ENCODE measurements at places on chromosomes 12 and 14. TPM values are rescaled to one million over a fixed set of nuclear protein-coding genes. Genes with fewer than 3 reads are reported as not detected.

DNA sequence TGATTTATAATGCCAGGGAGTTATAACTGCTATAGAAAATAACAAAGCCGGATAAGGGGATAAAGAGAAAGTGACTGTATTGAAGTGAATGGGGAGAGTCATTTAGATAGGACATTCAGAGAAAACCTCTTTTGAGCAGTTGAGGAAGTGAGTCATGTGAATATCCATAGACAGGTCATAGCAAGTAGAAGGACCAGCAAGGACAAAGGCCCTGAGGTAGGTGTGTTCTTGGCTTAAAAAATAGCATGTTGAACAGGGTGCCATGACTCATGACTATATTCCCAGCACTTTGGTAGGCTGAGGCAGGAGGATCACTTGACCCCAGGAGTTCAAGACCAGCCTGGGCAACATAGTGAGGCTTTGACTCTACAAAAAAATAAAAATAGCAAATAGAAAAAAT lies 51.5 kb upstream of the RAP1B start:
- peak; percentile 93 for DNase-seq

DNA sequence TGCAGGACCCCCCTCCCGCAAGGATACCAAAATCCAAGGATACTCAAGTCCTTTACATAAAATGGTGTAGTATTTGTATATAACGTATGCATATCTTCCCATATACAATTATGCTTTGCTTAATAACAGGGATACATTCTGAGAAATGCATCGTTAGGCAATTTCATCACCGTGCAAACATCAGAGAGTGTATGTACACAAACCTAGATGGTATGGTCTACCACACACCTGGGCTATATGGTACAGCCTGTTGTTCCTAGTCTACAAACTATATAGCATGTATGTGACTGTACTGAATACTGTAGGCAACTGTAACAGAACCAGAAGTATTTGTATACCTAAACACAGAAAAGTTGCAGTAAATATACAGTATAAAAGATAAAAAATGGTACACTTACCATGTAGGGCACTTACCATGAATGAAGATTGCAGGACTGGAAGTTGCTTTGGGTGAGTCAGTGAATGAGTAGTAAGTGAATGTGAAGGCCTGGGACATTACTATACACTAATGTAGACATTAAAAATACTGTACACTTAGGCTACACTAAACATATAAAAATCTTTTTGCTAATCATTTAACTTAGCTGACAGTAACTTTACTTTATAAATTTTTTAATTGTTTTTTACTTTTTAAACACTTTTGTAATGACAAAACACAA lies 141.1 kb downstream of the SLC41A2 start:
- DNase-seq: peak; percentile 11

DNA sequence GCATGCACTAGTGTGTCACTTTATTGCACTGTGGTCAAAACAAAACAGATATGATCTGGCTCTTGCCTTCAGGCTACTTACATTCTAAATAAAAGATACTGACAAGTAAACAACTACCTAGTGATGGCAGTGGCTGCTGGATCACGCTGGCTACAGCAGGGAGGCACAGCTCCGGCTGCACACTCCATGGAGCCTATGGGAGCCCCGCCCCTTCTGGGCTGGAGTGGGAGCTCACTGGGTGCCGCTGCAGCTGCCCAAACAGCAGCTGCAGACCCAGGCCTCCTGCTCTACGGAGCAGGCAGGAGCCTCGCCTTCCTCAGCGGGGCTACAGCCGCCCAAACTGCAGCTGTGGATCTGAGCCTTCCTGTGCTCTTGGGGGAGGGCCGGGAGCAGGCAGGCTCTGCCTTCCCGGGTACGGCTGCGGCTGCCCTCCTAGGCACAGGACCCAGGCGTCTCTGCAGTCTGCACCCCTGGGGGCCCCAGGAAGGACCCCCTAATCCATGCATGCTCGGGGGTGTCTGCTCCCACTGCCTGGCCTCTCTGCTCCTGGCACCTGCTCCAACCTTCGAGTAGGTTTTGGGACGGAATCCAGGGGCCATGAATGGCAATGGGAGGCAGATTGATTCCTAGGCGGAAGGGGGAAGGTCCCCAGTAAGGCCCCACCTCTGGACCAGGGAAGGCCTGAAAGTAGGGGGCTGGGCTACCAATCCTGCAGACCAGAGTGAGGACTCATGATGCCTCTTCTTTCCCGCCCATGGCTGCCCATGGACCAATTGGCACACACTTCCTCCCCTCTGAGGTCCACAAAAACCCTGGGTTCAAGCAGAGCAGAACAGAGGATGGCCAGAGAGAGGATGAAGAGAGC lies 253.1 kb downstream of the ANO6 start:
- DNase-seq: no peak

DNA sequence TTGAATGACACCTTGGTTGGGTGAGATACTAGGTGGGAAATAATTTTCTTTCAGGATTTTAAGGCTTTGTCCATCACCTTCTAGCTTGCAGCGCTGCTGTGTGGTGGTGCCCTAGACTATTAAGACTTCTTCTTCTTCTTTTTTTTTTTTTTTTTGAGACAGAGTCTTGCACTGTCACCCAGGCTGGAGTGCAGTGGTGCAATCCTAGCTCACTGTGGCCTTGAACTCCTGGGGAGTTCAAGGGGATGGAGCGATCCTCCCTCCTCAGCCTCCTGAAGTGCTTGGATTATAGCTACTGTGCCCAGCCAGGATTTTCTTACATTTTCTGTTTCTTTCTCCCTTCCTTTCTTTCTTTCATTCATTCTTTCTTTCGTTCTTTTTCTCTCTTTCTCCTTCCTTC lies 10.3 kb upstream of the MTA1 start:
- DNase-seq: no peak

DNA sequence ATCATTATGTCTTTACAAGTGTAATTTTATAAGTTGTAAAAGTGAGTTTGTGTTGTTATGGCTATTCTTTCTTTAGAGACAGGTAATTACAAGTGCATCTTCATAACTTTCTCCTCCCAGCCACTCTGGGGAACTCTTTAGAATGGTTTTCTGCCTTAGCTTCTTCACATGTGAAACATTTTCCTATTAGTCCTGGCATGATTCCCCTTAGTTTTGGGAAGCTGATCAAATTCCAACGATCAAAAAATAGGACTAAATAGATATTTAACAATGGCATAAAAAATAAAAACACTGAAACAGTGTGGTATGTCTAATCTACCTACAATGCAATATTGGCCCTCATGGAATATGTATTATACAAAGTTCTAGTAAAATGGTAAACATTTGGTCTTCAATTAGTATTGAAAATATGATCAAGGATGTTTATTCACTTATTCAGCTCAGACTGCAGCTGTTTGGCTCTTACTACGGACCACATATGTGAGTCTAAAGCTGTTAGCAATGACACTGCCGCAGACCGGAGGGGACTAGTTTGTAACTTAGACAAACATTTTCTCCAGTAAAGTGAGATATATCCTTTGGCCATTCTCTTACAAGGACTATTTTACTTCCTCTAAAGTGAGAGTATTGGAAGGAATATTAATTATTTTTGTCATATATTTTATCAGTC lies 890.8 kb upstream of the USP15 start:
- no peak for DNase-seq

- DNase-seq: no peak
Observed at GRCh38 chr12:109580272-109580671, 6.7 kb downstream of the MVK start.

- no peak for DNase-seq
Observed at GRCh38 chr12:46265734-46266133, 3.1 kb downstream of the SLC38A1 start.

DNA sequence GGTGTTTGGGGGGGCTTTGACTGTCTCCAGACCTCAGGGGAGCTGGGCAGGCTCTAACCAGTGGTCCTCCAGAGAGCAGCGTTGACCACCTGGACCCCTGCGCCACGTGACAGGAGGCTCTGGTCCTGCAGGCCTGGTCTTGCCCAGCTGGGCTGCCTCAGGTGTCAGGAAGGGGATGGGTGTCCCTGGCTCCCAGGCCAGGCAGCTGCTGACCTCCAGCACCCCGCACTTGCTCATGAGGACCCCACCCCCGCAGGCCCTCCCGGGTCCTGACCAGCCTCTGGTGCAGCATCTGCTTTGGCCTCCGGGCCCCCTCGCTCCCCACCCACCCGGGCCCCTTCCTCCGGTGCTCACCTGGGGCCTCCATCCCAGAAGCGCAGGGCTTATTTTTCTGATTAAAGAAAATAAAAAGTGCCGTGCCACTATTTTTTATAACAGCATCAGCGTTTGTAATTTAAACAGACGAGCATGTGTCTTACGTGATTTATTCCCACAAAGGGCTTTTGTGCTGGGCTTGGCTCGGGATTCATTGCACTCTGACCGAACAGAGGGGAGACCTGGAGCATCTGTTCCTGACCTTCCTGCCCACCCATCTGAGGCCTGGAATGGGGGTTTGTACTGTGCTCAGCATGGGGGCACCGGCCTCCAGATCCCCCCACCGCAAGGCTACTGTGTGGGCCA lies 21.7 kb downstream of the FBRSL1 start:
- DNase-seq: no peak

DNA sequence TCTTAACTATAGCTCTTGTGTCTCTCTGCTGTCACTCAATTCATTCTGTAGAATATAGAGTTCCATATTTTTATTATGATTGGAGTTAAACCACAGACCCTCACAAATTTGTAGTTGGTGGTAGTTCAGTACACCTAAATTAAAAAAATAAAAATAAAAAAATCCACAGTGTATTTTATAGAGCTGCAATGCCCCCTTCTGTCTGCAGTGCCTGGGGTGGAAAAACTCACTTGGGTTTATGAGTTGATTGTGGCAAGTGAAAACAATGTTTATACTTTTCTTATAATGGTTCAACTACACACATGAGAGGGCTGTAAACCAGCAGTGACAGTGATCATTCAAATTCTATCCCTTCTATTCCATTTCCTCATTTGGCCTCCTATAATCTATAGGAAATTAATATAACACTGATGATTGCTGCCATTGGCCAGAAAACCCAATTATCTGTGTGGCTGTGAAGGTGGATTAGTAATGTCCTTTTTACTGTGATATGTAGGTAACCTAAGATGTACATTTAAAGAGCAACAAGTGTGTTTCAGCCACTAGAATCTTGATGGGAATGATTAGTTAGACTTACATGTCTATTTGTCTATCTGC lies 166.9 kb upstream of the LRIG3 start:
- DNase-seq: no peak

DNA sequence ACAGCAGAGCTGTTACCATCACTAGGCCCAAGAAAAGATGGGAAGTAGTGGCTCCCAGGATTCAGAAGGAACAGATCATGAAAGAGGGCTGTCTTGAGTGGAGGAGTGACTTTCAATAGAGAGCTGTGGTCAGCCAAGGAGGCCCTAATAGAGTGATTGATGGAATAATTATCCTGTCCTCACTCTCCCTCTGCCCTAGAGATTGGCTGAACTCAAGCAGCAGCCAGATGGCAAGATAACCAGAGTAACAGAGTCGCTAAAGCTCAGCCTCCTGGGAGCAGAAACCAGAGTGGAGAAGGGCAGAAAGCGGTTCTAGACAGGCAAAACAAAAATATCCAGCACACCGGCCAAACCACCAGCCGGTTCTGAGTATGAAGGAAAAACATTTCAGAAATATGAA lies 23.1 kb downstream of the GMFB start:
- no peak for DNase-seq

GRCh38 chr12:81005606-81006005 lies 67.9 kb upstream of the LIN7A start:
- DNase-seq: no peak

CCDC197 gene
- total RNA-seq: not detected

ADCY4 gene
- total RNA-seq: 0.21 TPM

KRT2 gene
- not detected for total RNA-seq

LGR5 gene
- not detected for total RNA-seq

OVCH1 gene
- 0.43 TPM for total RNA-seq

SERPINA3 gene
- total RNA-seq: 998 TPM
